ENCODE measurements at places on chromosomes 1 and 21.
A peak's percentile ranks its signal among the peaks of the same experiment; 100 is the strongest.

DNA sequence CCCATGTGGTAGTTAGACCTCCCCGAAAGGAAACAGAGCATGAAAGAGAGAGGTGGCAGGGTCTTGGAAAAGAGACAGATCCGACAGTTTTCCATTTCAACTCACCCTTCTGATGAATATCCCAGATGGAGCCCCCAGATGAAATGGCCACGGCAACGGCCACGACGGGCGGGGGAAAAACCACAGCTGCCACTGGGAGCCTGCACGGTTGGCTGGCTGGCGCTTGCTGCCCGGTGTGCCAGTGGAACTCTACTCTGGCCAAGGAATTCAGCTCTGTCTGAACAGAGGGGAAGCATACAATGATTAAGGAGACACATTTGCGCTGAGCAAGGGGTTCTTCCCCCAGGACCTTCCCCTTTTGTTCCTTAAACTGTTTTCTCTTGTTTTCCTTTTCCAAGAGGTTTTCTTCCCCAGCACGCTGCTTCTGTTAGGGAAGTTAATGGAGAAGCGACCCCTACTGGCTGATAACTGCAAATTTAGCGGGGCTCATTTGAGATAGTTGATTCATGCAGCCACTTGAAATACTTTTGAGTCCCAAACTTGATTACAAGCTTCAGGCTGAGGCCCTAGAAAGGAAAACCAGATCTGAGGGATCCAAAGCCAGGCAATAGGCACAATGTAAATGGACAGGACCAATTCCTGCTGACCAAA lies 1122.5 kb downstream of the NCAM2 start:
- DNase-seq = no peak

GRCh38 chr1:17086751-17087150 lies 32.5 kb downstream of the PADI2 start:
- DNase-seq = no peak

DNA sequence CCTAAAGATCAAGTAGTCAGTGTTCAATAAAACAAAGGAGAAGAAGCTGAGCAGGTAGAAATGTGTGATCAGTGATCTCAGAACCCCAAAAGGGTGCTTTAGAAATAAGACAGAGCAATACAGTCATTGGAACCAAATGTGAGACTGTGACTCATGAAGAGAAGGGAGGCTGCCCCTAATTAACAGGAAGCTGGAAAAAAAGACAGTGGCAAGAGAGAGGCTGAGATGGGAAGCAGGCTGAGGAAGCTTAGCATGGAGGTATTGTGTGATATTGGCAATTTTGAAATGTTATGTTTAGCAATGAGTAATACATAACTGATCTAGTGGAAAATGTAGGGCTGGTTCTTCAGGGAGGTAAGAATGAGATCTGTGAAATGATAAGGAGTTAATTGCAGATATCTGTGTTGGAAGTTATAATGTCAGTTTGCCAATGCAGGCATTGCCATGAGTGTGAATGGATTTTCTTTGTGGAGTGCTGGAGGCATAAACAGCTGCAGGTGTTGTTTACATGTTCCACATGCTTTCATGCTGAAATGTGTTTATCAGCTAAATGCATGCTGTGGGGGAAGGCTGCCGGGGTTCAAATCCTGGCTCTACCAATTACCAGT lies 90.6 kb upstream of the CACNA1E start:
- DNase-seq = no peak

GRCh38 chr1:158998781-158999161 lies 10.9 kb upstream of the IFI16 start:
- peak; percentile 29 for DNase-seq

DNA sequence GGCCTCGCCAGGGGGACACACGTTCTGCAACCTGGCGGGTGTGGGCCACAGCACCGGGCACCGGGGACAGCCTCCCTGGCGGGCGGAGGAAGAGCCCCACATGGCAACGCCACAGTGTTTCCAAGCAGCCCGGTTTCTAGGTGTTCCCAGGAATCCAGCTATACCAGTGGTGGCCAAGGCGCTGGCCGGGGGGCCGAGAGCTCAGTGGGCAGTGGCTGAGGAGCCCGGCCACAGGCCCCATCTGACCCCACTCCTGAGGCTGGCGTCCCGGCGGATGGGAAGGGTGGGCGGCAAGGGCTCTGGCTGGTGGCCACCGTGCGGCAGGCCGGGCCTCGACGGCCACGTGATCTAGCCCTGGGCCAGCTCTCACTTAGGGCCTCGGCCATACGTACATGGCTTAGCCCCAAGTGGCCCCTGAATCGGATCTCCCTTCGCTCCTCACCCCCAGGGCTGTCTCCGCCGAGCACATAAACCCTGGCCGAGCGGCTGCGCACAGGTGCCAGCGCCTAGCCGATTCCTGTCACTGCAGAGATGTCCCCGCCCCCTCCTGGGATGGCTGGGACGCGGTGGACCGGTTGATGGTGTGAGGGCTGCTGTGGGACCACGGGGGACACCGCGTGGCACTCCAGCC lies 68.7 kb downstream of the MORN1 start:
- no peak for DNase-seq

GRCh38 chr1:20728371-20729154 lies 3.9 kb downstream of the SH2D5 start:
- no peak for DNase-seq

DNA sequence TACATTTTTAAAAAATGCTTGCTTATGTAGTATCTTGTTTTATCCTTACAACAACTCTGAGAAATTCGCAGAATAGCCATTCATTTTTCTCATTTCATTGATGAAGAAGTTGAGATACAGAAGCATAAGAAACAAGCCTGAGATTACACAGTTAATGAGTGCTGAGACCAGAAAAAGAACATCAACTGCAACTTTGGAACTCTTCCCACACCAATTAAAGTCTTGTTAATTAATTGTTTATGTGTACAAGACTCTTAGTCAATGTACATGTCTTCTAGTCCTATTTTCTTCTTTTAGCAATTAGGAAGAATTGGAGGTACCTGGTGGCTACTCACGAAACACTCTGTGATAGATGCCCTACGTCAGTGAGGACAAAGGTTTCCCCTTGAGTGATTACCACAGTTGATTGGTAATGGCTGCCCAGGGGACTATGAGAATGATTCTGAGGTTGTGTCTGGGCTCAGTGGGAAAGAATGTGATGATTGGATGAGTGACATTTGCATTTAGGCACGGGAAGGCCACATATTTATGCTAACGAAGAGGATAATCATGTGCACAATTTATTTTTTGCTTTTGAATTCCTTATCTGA lies 187.4 kb upstream of the KCNK2 start:
- no peak for DNase-seq

DNA sequence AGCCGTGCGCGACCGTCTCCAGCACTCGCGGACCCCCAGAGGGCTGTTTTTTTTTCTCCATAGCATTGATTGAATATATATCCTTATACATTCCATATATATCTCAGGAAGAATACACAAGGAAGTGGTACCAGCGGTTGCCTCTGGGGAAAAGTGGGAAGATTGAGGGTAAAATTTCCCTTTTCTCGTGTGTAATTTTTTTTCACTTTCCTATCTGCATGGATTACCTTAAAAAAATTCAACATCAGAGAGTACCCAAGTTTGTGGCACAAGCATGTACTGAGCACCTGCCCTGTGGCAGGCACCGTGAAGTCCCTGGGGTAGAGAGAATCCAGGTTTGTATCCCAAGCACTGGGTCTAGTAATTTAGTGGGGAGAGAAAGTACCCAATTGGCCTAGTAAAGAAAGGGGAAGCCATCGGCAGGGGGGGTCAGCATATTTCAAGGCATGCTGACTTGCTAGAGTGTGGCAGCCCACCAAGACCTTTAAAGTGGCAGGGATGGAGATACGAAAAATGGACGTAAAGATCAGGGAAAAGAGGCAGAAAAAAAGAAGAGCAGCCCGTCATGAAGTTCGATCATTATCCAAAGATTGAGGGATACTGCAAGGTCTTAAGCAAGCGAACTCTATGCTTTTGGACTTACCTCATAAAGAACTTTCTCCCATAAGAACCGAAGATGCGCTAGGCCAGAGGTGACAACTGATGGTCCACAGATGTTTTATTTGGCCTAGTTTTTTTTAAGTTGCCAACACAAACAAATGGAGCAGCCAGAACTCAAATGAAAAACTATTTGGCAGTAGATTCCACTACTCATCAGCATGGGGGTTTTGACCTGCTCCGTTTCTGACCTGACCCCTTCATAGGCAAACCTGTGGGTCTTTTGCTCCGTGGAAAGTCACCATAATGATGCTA lies 1.5 kb upstream of the HMGN1 start:
- DNase-seq = no peak

DNA sequence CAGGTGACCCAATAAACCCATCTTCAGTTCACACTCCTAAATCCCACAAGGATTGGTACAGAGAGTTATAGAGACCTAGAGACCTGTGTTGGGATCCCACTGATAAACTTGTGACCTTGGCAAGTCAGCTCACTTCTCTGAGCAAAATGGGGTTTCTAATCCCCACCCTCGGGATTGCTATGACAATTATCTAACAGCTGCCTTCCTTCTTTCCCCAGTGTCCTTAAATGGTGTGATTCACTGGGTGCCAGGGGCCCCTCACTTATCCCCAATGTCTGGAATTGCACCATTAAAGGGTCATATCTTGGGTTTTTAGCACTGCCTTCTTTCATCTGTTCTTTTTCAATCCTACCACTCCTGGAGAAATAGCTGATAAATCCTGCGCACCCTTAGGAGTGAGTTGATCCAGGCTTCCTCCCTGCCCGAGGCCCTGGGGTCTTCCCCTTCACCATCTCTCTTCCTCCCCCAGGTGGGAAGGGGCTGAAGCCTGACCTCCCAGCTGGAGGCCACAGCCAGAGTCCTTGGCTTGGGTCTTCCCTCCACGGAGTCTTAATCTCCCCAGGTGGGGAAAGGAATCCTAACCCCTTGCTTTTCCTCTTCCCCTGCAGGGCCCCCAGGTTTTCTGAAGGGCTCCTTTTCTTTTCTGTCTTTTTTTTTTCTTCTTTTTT lies 39.7 kb downstream of the LACTBL1 start:
- DNase-seq = no peak

- DNase-seq = no peak
Observed at GRCh38 chr1:85661767-85662166, 46.5 kb downstream of the ZNHIT6 start.

- no peak for DNase-seq
Observed at GRCh38 chr1:101262060-101262459, 25.2 kb downstream of the S1PR1 start.

DNA sequence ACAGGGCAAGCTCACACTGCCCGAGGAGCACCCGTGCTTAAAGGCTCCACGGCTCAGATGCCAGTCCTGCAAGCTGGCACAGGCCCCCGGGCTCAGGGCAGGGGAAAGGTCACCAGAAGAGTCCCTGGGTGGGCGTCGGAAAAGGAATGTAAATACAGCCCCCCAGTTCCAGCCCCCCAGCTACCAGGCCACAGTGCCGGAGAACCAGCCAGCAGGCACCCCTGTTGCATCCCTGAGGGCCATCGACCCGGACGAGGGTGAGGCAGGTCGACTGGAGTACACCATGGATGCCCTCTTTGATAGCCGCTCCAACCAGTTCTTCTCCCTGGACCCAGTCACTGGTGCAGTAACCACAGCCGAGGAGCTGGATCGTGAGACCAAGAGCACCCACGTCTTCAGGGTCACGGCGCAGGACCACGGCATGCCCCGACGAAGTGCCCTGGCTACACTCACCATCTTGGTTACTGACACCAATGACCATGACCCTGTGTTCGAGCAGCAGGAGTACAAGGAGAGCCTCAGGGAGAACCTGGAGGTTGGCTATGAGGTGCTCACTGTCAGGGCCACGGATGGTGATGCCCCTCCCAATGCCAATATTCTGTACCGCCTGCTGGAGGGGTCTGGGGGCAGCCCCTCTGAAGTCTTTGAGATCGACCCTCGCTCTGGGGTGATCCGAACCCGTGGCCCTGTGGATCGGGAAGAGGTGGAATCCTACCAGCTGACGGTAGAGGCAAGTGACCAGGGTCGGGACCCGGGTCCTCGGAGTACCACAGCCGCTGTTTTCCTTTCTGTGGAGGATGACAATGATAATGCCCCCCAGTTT lies 1.3 kb downstream of the CELSR2 start:
- DNase-seq = no peak

- DNase-seq = no peak
Observed at GRCh38 chr21:44874497-44875315, 1.2 kb upstream of the PTTG1IP start.

DNA sequence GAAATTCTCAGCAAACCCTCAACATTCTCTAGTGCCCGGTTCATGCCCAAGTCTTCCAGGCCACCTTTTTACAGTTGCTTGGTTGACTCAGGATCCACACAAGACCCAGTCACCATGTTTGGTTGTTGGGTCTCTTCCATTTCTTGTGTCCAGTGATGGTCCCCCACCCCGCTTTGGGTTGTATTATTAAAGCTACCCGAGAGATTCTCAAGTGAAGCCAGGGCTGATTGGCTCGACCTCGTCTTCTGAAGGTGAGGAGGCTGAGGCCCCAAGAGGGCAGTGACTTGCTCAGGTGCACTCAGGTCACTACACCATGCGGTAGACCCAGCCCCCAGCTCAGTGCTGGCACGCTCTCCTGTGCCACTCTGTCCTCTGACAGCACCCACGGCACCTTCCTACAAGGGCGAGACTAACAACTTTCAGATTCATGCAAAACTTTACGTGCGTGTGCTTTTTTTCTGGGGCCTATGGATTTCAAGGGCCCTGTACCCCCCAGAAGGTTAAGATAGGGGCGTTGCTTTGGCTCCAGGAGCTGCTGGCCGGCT lies 50.3 kb downstream of the CAPN9 start:
- DNase-seq = no peak

Measured in activated T-cell treated with anti-CD3 and anti-CD28 coated beads, Interleukin-2, amount 50 U/mL, for 4 hours (primary cell).